ENCODE measurements at places on chromosomes 1 and 21.

GRCh38 chr1:24201941-24202440, 14.9 kb upstream of the IFNLR1 start:
- DNase-seq, result peak; percentile 73

GRCh38 chr1:20365421-20366055, 74.9 kb downstream of the VWA5B1 start:
- DNase-seq, result no peak

- DNase-seq, result no peak
Observed at GRCh38 chr1:113540335-113540734, 150.0 kb downstream of the MAGI3 start.

DNA sequence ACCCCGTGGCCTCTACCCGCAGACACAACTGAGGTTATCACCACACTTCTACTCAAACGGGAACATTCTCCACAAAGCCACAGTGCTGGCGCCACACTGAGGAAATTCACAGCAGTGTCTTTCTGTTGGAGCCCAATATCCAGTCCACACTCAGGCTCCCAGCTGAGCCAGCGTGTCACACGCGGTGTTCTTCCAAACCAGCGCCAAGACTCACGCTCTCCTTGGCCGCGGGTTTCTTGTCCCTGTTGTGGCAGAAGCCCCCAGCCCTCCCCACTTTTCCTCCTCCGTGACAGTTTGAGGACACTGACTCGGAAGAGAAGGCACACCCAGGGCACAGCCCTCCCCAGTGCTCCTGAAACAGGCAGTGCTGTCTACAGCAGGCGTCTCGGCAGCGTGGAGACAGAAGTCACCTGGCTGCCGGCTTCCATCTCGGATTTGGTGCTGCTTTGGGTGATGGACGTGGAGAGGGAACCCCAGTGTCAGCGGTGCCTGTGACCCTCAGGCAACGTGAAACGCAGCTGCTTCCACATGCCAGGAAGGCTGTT, 35.4 kb upstream of the AGPAT3 start:
- no peak for DNase-seq

GRCh38 chr1:54800041-54800898, 853 bp downstream of the TTC22 start:
- DNase-seq, result no peak

GRCh38 chr1:204972426-204972825, 70.6 kb upstream of the CNTN2 start:
- DNase-seq, result no peak

GRCh38 chr1:2346691-2347408, 44.5 kb downstream of the MORN1 start:
- no peak for DNase-seq

GRCh38 chr1:36481091-36481490, 1.6 kb downstream of the CSF3R start:
- DNase-seq, result no peak

GRCh38 chr21:24910591-24910990, 696.7 kb downstream of the MRPL39 start:
- DNase-seq, result no peak

DNA sequence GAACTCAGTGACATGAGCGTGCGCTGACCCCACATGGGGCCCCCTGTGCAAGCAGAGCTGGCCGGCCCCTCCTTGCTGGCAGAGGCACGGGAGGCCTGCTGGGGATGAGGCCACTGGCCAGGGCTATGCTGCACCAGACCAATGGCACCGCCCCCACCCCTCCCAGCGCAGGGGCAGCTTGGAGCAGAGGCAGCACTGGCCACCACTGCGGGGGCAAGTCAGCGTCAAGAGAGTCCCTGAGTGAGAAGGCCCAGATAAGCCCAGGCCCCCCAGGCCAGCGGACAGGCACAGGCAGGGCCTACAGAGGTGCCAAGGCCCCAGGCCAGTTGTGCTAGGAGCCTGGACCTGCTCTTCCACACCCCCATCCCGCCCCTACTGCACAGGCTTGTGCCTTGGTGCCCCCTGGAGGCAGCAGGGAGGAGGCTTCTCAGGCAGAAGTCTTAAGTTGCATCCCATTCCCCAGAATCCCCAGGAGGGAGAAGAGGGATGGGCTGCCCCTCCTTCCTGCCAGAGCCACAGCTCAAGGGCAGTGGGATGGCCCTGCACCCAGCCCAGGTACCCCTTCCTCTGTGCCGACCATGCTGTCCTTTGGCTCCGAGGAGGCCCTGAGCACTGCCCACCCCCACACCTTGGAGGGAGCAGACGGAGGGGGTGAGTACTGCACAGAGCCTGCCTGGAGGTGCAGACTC, 35.8 kb downstream of the EPHX1 start:
- no peak for DNase-seq

GRCh38 chr1:181023265-181024057, 791 bp upstream of the STX6 start:
- no peak for DNase-seq

GRCh38 chr1:155126556-155127104, 1.0 kb upstream of the EFNA1 start:
- DNase-seq, result peak; percentile 53

DNA sequence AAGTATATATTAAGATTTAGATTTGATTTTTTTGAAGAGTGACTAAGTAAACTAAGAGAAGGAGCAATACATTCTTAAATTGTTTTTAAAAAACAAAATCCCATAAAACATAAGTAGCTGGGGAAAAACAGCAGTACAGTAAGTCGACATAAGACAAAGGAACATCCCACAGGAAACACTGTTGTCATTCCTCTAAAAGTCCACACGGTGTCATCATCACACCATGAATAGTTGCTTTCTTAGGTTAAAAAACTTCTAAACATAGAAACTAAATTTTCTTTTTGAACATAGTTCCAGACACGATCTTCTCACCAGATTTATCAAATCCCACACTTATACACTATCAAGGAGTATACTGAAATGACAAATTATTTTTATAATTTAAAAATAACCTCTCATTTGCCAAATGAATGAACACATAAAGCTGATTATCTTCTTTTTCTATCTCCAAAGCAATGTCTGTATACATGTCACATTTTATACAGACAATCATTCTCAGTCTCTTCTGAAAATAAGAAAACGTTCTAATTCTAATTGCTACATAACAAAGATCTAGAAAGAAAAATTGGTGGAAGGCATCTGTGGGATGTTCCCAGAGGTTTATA, 15.8 kb downstream of the ODF2L start:
- peak; percentile 53 for DNase-seq

DNA sequence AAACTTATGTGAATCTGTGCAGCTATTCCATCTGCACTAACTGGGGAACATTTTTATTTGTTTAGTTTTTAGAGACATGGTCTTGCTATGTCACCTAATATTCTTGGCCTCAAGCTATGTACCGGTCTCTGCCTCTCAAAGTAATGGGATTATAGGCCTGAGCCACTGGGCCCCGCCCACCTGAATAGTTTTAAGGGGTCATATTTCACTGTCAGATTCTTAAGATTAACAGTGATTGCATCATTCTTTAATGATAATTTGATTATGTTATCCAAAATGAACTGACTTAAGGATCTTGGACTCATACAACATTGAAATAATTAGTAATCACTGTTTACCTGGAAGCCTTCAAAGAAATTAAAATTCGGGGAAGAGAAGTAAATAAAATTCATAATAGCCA, 12.6 kb upstream of the KLF18 start:
- DNase-seq, result no peak

- DNase-seq, result no peak
Observed at GRCh38 chr1:1438531-1439381, 3.3 kb downstream of the VWA1 start.

- no peak for DNase-seq
Observed at GRCh38 chr21:41965461-41966013, 11.7 kb upstream of the C2CD2 start.

DNA sequence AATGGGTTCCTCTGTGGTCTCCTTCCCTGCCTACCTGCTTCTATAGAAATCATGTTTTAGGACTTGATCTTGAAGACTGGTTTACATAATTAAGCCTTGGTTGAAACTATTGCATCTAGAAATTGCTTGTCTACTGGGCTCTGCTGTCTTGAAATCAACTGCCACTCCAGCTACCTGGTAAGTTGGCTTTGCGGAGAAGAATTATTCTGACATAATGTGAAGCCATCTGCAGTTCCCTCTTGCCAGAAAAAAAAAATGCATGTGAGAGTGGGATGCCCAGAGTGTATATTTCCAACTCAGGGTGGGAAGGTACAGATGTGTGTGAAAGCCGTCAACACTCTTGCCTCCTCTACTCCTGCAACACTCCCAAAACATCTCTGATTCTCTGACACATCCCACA, 27.2 kb downstream of the C8B start:
- no peak for DNase-seq

- no peak for DNase-seq
Observed at GRCh38 chr1:21030181-21030580, 146.5 kb downstream of the EIF4G3 start.

DNA sequence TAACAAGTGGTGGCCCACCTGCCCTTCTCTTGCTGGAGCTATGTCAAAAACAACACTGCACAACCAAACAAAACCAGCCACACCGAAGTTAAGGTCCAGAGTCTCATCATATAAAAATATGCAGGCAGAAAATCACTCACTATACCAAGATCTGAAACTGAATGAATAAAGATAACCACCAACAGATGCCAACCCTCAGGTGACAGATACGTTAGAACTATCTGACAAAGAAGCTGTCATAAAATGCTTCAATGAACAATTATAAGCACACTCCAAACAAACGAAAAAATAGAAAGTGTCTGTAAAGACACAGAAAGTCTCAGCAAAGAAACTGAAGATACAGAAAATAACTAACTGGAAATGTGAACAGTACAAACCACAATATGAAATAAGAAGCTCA, 14.0 kb downstream of the ZNF496 start:
- no peak for DNase-seq

GRCh38 chr1:187928288-187928687, 1099.5 kb downstream of the PLA2G4A start:
- DNase-seq, result no peak

- no peak for DNase-seq
Observed at GRCh38 chr1:175673371-175674150, 69.8 kb downstream of the TNR start.

DNA sequence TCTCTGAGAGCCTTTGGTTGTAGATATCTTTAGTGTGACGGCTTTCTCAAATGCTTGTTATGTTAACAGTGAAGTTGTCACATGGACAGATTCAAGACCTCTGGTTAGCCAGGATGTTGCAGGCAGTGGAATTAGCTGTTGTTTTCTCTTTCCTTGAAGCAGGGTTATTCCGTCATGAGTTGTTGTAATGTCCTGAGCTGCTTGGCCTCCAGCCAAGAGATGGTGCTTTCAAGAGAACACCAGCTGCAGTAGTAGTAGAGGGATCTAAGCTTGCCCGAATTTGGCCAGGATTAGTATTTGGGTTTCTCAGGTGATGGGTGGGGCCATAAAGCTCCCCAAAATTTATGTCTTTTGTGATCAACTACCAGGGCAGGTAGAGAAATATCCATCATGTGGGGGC, 13.4 kb downstream of the KCNE1 start:
- no peak for DNase-seq

- DNase-seq, result no peak
Observed at GRCh38 chr1:2805801-2806430, 4.4 kb upstream of the TTC34 start.

DNA sequence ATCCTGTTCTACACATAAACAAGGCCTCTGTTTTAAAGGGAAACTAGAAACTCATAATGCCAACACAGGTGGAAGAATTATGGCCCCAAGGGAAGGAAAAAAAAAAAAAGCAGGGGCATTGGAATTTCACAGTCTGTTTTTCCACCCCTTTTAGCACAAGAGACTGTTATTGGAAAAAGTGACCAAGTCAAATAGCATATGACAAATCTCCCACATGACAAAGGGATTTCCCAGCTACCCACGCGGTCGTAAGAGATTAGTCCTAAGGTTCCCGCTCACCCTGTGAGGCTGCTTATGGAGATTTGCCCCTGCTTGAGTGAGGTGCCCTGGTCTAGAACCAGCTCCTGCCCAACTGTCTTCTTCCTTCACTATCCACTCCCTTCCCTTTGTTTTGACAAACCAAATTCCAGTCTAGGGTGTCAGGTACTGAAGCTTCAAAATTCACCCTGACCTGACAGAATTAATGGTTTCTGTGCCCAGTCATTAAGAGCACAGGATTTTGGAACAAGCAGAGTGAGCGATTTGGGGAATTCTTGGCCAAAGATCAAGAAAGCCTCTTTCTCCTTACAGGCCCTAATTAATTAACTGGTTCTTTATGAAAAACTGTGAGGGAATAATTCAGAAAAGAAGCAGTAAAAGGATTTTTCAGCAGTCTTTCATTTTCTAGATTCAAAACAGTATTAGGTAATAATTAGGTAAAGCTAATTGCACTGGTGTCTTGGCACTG, 107.3 kb downstream of the NMNAT2 start:
- no peak for DNase-seq

GRCh38 chr21:35775778-35776544, 284.4 kb downstream of the SETD4 start:
- no peak for DNase-seq

DNA sequence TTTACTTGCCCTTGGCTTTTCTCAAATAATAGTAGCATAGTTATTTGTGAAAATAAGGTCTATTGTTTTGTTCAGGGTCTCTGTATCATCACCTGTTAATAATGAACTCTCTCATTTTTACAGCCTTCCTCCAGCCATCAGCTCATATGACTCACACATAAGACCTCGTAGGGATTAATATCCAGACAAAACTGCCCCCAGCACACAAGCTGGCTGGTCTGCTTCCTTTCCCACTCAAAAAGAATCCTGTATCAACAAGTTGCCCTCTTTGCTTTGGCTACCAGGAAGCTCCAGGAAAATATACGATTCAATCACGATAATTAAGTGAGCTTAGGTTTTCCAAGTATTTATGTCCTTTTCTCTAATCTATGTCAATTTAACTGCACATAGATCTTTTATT, 119.2 kb downstream of the DMRTB1 start:
- no peak for DNase-seq

DNA sequence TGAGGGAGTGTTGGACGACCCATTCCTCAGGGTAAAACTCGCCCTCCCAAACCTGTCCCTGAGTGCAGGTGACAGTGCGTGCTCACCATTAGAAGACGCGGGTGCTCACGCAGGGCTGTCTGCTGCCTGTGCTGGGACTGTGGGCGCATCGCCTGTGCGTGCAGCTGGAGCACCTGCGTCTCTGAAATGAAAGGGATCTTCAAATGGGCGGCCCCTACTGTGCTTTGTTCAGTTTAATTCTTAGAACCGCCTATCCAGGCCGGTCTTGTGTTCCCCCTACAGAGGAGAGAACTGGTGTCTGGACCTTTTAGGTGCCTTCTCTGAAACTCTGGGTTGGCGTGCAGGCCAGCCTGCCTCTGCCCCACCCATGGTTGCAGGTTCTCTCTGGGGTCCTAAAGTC, 125.8 kb downstream of the PCBP3 start:
- DNase-seq, result no peak

DNA sequence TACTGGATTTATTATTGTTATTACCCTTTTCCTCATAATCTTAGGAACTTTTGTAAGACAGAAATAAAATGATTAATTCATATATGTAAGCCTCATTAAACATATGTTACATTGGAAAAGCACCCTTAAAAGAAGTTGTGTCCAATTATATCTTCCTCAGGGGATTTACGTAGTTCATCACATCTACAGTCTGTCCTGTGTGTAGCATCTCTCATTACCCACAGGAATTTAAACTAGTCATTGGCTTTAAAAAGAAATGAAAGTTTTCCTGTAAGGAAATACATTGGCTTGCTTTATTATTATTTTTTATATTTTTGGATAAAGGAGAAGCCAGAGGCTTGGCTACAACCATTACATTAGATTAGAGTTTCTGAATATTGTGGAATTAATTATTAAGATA, 56.1 kb downstream of the SWT1 start:
- no peak for DNase-seq

- DNase-seq, result no peak
Observed at GRCh38 chr1:11350265-11350664, 77.3 kb downstream of the UBIAD1 start.

- no peak for DNase-seq
Observed at GRCh38 chr1:45335855-45336324, 4.1 kb upstream of the TOE1 start.
